AG04449 (cell line): ENCODE measurements at places on chromosomes 6 and 20.
A peak's percentile ranks its signal among the peaks of the same experiment; 100 is the strongest.

GRCh38 chr20:19775353-19776253, 17.5 kb downstream of the RIN2 start:
- DNase-seq: no peak

DNA sequence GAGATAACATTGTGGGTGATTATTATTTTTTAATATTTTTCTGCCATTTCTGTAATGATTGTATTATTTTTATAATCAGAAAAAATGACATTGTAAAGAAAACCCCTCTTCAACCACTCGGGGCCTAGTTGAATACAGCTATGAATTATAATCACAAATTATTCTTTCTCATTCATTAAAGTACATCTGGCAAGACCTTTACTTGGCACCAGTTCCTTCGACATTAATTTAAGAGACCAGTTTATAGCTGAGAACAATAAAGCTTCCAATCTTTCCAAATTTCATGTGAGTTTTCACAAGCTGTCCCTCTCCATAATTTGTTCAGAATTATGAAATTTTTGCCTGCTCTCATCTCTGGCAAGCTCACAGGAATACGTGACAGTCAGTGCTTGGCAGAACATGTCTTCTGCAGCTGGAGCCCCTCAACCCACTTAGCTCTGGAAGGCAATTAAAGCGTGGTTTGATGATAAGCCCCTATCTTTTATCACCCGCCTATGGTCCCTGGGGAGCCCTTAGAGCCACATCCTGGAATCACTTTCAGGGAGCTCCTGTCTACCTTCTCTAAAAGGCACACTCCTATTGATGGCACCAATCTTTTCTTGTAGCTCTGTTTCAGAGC, 237.2 kb upstream of the PRND start:
- DNase-seq: no peak

DNA sequence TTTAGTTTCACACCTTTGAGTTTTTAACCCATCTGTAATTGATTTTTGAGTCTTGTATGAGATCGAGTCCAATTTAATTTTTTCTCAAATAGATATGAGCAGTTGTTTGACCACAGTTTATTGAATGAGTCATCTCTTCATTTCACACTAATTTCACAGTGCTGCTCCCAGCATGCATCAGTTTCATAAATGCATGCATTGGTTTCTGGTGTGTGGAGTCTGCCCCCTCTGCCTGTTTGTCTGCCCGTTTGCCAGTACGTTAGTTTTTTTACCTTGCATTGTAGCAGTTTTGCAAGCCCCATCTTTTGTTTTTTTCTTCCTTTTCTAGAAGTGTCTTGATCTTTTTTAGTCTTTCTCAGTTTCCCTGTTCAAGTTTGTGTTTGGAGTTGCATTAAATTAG, 11.9 kb downstream of the SLX4IP start:
- peak; percentile 31 for DNase-seq

- DNase-seq: no peak
Observed at GRCh38 chr6:165110860-165111259, 198.5 kb downstream of the C6orf118 start.

- peak; percentile 72 for DNase-seq
Observed at GRCh38 chr6:11277275-11278206, 45.1 kb upstream of the NEDD9 start.

DNA sequence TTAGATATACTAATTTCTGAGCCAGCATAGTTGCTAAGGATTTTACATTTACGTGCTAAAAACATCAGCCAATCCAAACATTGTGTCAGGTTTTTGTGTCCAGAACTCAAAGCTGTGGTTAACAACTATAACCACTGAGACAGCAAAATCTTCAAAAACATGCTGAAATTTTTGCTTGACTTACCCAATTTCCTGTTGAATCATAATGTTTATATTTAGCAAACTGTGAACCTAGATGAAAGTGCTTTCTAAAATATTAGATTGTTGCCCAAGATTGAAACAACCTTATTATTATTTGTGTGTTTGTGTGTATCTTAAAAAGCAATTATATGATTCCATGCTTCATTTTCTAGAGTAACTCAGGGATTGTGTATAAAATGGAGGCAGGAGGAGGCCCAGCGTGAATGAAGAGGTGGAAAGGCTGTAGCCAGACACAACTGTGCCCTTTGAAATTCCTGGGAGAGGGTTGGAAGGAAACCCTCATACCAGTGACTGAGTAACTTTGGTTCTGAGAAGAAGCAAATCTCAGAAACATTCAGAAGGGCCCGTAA, 48.0 kb downstream of the ARMC2 start:
- DNase-seq: peak; percentile 84
